M059J (cell line): ENCODE measurements at places on chromosomes 16 and 17. TPM values are rescaled to one million over a fixed set of nuclear protein-coding genes. Genes with fewer than 3 reads are reported as not detected.
A peak's percentile ranks its signal among the peaks of the same experiment; 100 is the strongest.

GRCh38 chr17:16584273-16584995, 15.4 kb upstream of the ZNF287 start:
- peak; percentile 85 for DNase-seq

DNA sequence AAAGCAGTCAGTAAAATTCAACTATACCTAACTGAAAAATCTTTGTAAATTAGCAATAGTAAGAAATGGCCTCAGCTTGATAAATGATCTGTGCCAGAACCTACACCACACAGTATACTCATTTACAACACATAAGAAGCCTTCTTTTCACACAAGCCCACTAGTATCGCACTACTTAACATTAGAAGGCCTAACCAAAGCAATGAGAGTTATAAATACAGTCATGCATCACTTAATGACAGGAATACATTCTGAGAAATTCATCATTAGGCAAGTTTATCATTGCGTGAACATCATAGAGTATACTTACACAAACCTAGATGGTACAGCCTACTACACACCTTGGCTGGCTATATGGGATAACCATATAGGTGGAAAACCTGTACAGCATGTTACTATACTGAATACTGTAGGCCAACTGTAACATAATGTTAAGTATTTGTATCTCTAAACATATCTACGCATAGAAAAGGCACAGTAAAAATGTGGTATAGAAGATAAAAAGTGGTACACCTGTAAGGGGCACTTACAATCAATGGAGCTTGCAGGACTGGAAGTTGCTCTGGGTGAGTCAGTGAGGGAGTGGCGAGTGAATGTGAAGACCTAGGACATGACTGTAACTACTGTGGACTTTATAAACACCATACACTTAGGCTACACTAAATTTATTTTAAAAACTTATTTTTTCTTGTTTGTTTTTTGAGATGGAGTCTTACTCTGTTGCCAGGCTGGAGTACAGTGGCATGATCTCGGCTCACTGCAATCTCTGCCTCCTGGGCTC, 126.5 kb upstream of the CORO6 start:
- no peak for DNase-seq

DNA sequence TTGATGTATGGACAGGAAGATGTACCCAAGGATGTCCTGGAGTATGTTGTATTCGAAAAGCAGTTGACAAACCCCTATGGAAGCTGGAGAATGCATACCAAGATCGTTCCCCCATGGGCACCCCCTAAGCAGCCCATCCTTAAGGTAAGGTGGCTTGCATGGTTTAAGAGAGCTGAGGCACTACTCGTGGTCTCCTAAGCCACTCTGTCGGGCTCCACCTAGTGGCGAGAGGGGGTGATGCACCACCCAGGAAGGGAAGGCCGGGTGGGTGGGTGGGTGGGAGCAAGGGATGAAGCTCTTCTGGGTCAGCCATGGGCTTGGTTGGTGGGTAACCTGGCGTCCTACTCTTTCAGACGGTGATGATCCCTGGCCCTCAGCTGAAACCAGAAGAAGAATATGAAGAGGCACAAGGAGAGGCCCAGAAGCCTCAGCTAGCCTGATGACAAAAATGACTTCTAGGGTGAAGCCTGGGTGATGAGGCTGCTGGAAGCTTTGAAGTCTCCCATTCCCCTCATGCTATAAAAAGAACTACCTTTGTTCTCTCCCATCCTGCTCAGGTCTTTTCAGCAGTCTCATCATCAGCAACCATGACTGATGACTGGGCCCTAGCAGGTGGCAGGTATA, 21.5 kb downstream of the GPR179 start:
- DNase-seq = peak; percentile 32

COX11 gene
- 64.5 and 66.8 TPM in 2 replicates for total RNA-seq

NPIPB9 gene
- not detected in 2 replicates for total RNA-seq

KRTAP16-1 gene
- not detected in 2 replicates for total RNA-seq

- no peak for DNase-seq
These were observed 910 bp downstream of the ITGAL start for GRCh38 chr16:30473231-30474073.

DNA sequence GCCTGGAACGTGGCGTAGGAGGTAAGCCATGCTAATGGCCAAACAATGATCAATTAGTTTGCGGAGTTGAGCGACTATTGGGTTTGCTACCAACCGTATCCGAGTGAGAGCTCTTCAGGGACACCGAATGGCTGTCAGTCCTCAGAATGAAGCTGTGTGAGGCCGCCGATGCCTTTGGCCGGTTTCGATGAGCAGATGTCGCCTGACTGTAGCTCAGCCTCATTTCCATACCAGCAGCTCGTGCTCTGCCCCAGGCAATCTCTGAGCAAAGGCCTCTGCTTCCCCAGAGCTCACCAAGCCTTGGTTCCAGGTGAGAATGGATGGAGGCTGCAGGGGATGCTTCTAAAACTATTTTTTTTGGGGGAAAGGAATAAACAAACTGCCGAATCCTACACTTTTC, 111.7 kb upstream of the HS3ST4 start:
- no peak for DNase-seq

DNA sequence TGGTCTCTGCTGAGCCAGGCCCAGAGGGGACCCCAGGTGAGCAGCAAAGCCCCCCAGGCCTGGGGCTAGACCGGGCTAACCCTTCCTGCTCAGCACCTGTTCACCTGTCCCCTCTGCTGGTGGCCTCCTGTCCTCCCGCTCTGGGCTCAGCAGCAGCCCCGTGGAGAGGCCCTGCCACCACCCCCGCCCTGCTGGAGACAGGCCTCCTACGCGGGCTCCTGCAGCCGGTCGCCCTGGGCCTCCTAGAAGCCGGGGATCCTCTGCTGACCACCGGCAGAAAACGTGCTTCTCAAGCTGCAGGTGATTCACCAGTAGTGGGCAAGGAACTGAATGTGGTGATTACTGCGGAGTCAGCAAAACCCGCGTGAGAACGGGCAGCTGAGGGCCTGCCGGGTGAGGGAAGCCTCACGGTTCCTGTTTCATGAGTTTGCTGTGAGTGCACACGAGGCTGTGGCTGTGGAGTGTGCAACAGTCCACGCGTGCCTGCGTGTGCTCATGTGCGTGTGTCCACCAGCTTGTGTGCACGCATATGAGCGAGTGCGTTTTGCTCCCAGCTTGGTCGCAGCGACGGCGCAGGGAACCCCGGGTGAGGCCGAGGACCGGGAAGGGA, 792 bp downstream of the SECTM1 start:
- peak; percentile 80 for DNase-seq

DNA sequence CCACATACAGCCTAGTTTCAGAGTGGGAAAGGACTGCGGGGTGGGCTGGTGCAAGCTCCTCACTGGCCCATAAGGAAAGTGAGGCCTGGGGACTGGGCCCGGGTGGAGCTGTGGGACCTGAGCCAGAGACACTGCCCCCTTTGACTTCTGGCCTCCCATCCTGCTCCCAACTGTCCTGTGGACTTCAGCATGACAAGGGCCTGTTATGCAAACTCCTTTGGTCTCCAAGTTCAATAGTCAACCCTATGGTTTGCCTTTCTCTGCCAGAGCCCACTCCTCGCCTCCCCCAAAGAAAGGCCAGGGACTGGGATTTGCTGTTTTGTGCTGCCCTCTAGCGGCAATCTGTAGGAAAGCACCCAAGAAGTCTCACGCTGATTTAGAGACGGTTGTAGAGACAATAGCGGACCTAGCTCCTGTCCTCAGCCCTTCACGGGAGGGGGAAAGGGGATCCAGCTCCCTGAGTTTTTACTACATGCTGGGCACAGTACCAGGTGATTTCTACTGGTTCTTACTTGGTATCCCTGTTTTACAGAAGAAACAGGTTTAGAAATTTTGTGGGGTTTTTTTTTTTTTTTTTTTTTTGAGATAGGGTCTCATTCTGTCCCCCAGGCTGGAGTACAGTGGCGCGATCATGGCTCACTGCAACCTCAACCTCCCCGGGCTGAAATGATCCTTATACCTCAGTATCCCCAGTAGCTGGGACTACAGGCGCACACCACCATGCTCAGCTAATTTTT, 1.2 kb upstream of the TLCD3B start:
- peak; percentile 64 for DNase-seq

- DNase-seq = no peak
These were observed 25.2 kb downstream of the CEP95 start for GRCh38 chr17:64531955-64532371.

LHX1 gene
- 0.81 and 3.5 TPM in 2 replicates for total RNA-seq

CBFA2T3 gene
- total RNA-seq = not detected in 2 replicates

MARVELD3 gene
- total RNA-seq = not detected in 2 replicates

GRCh38 chr16:23225634-23226033, 43.1 kb downstream of the SCNN1G start:
- DNase-seq = peak; percentile 58

DNA sequence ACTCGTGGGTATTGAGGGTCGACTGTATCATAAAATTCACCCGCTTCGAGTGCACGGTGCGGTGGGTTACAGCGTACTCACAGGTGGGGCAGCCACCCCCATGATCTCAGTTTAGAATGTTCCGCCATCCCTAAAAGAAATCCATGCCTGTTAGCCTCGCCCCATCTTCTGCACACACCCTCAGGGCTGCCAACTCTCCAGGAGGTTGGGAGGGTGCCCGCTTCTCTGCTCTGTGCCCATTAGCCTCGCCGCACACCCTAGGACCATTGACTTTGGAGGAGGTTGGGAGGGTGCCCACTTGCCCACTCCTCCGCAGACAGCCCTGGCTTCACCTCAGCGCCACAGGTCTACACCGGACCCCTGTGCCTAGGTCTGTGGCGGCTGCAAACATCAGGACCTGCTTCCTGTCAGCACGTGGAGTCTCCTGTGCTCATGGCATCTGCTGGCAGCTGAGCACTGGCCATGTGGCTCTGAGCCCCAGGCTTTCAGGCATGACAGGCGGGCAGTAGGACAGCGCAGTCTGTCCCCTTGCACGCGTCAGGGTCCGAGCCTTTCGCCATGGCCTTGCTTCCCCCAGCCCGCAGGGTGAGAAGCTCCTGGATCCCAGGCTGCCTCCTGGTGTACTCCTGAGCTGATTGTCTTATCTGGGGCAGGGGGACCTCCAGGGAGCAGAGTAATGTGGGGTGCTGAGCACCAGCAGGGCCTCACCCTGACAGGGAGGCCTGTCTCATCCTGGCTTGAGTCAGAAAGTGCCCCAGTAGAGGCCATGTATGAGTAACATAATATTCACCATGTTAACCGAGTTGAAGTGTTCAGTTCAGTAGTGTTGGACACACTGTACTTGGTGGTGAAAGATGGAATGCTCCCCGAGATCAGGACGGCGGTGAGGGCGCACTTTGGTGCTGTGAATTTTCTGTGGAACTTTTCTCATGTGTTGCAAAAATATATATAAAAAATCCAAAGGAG, 21.9 kb downstream of the NME3 start:
- DNase-seq = peak; percentile 23

TMEM97 gene
- total RNA-seq = 31.4 and 41.8 TPM in 2 replicates

- DNase-seq = peak; percentile 43
These were observed 19.7 kb downstream of the CYB5B start for GRCh38 chr16:69443927-69444631.

TTYH2 gene
- 0.15 TPM in 2 replicates for total RNA-seq

DNA sequence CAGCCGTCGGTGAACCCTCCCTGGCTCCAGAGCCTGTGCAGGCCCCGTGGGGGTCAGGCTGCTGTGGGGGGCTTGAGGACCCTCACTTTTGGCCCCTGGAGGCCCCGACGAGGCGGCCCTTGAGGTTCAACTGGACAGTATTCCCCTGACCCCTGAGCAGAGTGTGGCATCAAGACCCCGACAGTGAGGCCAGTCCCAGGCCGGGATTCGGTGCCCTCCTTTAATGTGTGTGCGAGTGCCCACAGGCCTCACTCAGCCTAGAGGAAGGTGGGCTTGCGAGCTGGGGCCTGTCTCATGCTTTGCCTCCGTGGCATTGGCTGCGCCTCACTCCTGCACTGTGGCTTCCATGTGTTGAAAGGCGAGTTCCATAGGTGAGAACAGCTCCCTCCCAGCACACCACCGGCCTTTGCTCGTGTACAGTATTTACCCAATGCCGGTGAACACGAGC, 94.5 kb downstream of the METRNL start:
- no peak for DNase-seq

DNA sequence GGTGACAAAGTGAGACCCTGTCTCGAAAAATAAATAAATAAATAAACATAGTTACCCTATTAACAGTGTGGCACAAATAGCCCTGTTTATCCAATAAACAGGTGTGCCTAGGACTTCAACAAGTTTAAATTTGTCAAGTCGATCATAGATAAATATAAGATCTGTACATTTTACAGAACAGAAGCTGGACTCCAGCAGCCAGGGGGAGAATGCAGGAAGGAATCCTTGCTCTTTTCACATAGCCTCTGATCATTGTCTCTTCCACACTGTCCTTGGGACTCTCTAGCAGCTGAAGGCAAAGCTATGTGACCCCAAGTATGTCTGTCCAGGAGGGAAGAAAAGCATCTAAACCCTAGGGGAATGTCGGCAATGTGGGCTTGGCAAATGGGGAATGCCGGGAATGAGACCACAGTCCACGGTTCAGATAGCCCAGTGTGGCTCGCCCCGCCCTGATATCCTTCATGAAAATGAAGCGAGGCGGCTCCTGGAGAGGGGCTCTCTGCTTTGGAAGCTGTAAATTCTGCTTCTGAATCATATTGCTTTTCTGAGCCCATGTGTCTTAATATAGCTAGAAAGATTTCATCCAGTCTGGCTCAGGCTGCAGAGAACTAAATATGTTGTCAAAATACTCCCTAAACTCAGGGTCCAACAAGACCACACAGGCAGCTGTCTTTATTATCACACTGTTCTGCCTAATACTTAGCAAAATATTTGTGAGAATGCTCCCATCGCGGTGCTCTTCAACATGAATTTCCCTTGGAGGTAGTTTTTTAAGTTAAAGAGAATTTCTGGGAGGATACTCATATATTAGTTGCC, 24.9 kb upstream of the GRB2 start:
- peak; percentile 72 for DNase-seq

GRCh38 chr16:734208-734980, 6.4 kb downstream of the CIAO3 start:
- no peak for DNase-seq

CCL7 gene
- 0.17 TPM in 1 of 2 replicates, not detected in the other for total RNA-seq

HSD17B1 gene
- 0.54 TPM in 1 of 2 replicates, not detected in the other for total RNA-seq

DNA sequence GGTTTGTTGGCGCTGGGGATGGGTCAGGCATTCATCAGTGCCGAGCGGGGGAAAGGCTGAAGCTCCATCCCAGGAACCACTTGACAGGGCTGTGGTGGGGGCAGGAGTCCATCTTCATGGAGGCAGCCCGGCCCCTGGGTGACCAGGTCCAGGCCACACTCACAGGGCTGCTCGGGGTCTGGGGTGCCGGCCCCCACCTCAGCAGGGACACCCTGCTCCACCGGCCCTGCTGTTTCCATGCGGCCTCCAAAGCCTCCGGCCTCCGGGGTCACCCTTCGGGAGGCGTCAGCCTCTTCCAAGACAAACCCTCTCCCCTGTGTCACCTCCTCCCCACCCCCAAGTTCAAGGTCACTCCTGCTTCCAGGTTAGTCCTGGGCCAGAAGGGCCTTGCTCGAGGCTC, 22.1 kb downstream of the GALNS start:
- no peak for DNase-seq

GRCh38 chr16:79307214-79307613, 293.3 kb downstream of the MAF start:
- no peak for DNase-seq
